Mesenteric fat pad (tissue), 1 donor: ENCODE measurements at places on chromosomes 4 and X.

DNA sequence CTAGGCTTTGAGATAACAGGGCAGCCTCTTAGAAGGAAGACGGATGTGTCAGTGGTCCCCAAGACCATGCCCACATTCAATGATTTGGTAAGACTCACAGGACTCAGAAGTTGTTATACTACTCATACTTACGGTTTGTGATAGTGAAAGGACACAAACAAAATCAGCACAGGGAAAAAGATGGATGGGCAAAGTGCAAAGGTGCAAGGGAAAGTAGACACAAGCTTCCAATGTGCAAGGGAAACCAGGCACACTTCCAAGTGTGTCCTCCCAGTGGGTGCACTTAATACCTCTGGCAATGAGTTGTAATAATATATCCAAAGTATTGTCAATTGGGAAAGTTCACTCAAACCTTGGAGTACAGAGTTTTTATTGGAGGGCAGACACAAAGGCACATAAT, 53.8 kb upstream of the VCX start:
- DNase-seq, result no peak

- no peak for DNase-seq
Measured at GRCh38 chr4:41015016-41015675, 199.2 kb downstream of the APBB2 start.

DNA sequence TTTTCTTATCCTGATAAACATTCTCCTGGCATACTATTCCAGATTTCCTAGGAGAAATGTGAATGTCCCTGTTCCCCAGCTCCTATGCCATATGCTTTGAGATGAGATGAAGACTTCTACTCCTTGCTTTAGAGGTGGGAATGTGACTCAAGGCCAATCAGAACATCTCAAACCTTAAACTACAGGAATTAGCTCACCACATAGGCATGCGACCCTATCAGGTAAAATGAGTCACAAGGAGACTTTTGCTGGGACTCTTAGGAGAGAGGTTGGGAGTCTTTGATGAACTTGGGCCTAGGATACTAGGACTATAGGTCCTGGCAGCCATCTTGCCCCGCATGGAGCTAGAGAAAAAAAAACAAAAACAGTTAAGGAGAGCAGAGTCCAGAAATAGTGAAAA, 5.8 kb upstream of the USO1 start:
- DNase-seq, result no peak

- DNase-seq, result no peak
Measured at GRCh38 chr4:30402276-30402675, 317.9 kb upstream of the PCDH7 start.
